NCI-H2227 treated with DMSO at 0.1 percent for 48 hours (cell line): ENCODE measurements at places on chromosomes 11 and 22.

- no peak for DNase-seq
Measured at GRCh38 chr11:122678406-122678805, 22.9 kb downstream of the UBASH3B start.

DNA sequence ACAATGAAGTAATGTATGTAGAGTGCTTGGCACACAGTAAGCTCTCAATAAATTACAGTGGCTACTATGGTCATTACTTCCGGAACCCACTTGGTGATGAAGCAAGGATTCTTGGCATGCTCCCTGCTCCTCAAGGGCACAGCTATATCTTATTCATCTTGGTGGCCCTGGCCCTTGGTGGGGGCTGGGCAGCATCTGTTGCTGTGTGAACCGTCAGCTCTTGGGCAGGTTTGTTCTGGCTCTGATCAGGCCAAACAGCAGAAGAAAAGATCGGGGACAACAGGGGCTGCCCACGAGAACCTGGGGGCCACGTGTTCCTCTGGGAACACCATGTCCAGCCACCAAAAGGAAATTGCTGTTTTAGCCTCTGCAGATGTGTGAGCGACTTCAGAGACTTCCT lies 136.9 kb upstream of the SYT13 start:
- DNase-seq = no peak

GRCh38 chr11:73972187-73972586 lies 10.5 kb downstream of the UCP2 start:
- DNase-seq = no peak

- DNase-seq = no peak
Measured at GRCh38 chr11:45133878-45134277, 12.6 kb upstream of the PRDM11 start.

GRCh38 chr11:77191823-77192495 lies 63.9 kb downstream of the MYO7A start:
- DNase-seq = no peak

GRCh38 chr11:44528103-44528502 lies 37.4 kb upstream of the CD82 start:
- no peak for DNase-seq

- no peak for DNase-seq
Measured at GRCh38 chr11:121421149-121421901, 30.8 kb upstream of the SORL1 start.

DNA sequence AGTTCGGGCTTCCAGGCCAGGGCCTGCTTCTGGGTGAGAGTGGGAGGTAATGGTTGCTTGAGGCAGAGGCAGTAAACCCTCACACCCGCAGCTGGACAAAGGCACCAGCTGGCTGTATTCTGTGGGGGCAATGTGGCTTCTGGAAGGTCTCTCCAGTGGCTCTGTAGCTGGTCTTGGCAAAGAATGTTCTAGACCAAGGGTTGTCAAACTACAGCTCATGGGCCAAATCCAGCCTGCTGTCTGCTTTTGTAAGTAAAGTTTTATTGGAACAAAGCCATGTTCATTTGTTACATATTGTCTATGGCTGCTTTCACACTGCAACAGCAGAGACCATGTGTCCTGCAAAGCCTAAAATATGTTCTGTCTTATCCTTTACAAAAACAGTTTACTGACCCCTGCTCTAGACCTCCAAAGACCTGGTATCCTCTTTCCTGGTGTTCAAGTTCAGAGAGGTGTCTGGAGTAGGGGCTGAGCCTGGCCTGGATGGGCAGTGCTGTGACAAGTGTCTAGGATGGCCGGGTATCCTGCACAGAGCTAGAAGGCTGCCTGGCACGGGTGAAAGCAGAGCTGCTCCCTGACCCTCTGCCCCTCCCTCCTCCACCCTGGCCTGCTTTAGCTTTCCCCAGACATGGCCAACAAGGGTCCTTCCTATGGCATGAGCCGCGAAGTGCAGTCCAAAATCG lies 3.4 kb downstream of the TAGLN start:
- no peak for DNase-seq

GRCh38 chr11:73265853-73266645 lies 6.1 kb upstream of the P2RY6 start:
- no peak for DNase-seq

GRCh38 chr11:10864688-10865087 lies 6.8 kb upstream of the ZBED5 start:
- DNase-seq = peak; percentile 16

DNA sequence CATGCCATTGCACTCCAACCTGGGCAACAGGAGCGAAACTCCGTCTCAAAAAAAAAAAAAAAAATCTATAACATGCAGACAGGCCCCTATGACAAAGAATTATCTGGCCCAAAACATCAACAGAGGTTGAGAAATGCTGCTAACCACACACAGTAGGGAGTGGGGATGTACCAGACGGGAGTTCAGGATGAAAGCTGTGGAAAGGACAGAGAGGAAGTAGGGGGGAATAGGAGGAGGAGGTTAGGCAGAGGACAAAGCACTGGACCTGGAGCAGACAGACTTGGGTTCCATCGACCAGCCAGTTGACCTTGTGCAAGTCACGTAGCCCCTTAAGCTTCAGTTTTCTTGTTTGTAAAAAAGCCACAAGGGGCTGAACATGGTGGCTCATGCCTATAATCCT lies 12.5 kb downstream of the LRP4 start:
- no peak for DNase-seq

DNA sequence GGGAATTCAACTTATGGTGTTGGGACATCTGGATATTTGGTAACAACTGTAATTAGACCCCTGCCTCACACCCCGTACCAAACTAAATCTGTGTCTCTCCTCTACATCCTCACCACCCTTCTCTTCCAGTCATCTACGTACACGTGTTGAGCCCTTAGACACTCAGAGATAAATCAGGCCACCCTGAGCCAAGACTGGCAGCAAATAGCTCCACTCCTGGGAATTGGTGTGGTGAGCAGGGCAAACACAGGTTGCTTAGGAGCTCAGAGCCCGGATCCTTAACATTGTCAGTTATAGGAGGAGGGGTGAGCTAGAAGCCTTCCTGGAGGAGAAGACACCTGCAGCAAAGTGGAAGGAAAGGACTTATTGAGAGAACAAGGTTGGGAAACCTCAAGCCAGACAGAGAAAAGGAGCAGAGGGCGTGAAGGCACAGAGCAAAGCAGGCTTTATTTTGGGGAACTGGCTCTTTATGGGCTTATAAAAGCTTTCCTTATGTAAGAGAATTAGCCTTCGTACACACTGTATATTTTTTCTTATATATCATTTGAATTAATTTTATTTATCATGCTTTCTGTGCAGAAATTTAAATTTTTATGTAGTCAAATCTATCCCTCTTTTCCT lies 36.9 kb upstream of the KLHL35 start:
- no peak for DNase-seq
